ENCODE measurements at places on chromosomes 5 and 9. TPM values are rescaled to one million over a fixed set of nuclear protein-coding genes. Genes with fewer than 3 reads are reported as not detected.

Gene THOC3
- 15.6 TPM for total RNA-seq

Gene TMEM232
- total RNA-seq, result 0.79 TPM

Gene TAF1L
- total RNA-seq, result under 0.01 TPM

Gene KIF12
- not detected for total RNA-seq

Gene PCDHB12
- 0.46 TPM for total RNA-seq

Gene CYSRT1
- 0.33 TPM for total RNA-seq

Gene STPG3
- not detected for total RNA-seq

Gene UBAP2
- 14.1 TPM for total RNA-seq

Gene ORM2
- not detected for total RNA-seq

Gene LECT2
- total RNA-seq, result not detected

Gene RHOBTB3
- total RNA-seq, result 154 TPM

Gene GABRA6
- not detected for total RNA-seq

Measured in smooth muscle cell of the pulmonary artery (primary cell).